ENCODE measurements at places on chromosomes 7 and 10.

DNA sequence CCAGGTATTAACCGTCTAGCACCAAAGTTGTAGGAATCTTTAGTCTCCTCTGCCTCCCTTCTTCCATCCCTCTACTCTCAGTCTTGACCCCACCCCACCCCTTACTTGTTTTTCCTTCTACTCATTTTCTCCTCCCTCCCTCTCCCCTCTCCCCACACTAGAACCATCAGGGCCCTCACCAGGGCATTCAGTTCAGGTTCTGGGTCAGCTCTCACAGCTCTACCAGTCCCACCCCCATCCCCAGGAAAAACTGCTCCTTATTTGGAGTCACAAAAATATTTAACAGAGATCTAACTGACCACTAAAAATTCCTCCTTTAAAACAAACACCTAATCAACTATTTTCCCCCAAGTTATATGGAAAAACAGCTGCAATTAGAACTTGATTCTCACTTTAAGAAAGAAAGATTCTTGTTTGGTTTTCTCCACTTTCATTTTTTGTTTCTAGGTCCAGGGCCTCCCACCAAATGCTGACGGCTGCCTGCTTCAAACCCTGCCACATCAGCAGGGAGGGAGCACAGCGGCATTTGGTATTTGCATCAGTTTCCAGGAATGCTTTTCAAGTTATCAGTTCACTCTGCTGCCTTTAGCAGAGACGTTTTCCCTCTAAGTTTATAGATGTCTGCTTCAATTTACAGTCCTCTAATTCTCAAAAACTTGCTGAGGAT lies 2.8 kb upstream of the COL1A2 start:
- DNase-seq: no peak

DNA sequence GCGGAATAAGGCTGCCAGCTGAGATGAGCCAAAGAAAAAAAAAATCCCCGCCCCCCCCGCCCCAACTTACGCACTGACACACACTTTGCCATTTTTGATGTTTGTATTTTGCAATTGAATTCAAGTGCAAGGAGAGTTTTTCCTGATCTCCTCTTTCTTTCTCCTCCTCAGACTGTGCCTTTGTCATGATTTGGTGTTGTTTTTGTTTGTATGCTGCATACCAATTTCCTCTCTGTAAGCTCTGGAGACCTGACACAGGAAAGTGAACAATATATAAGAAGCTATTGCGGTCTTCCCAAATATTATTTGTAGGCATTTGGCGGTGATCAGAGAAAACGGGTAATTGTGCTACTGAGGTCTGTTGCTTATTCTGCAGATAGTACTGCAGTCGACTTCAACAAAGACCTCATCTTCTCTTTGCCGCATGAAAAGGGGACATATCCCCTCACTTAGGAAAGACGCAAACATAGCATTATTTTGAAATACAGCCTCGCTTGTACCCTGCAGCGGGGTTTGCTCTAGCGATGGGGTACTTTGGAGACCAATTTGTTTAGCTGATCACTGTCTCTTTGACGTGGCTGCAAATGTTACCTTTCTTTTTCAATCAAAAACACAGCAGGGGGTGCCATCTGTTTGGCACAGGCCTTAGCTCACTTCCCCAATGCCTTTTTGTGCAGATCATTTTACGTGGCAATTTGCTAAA lies 206.6 kb downstream of the SKAP2 start:
- DNase-seq: no peak

DNA sequence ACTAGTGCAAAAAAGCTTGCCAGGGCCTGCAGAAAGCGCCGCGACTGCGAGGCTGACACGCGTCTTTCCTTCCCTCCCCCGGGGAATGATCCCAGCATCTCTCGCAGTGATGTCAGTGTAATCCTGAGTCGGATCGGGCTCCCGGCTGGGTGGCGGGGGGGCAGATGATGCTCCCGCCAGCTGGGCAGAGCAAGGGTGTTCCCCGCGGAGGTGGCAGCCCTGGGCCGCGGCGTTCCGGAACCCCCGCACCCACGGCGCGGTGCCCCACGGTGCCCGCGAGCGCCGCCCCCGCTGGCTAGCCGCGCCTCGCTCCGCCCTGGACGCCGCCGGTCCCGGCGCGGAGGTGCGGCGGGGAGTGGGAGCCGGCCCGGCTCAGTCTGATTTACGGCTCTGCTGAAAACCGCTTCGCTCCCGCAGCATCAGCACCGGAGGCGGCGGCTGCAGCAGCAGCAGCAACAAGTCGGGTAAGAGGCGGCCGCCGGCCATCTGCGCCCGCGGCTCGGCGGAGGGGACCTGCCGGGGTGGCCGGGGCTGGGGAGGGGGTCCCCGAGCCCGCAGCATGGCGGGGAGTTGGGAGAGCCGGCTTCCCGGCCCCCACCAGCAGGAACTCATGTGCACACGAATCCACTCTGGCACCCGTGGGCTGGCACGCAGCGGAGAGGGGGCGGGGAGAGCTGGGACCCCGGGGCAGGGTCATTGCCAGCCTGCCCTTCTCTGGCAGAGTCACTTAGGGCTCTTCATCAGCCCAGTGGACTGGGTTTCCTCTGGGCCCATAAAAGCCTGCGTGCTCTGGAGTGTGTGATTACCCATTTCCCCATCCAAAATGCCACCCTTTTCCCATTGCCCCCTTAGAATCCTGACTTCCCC lies at the start of gene ZNF365:
Gene ZNF365 (plus strand): TSS at position 375 of the 867 bp plus-strand sequence. CDS start 1,825 bp downstream, outside the sequence.
- DNase-seq: peak; percentile 54

DNA sequence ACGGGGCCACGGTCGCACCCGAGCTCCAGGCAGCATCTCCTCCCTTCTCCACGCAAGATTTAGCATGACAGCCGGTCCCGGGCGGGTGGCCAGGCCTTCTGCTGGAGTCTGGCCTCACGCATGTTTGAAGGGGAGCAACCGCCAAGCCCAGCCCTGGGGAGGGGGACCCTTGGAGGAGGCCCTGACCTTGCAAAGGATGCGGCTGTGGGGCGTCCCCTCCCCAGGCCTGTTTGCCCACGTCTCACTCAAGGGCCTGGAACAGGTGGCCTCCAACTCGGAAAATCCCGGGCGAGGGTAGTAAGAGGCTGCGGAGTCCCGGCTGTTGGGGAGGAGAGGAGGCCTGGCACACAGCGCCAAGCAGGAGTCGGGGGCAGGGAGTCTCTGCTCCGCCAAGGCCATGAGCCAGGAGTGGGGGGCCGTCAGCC lies 50.6 kb upstream of the DPYSL4 start:
- no peak for DNase-seq

DNA sequence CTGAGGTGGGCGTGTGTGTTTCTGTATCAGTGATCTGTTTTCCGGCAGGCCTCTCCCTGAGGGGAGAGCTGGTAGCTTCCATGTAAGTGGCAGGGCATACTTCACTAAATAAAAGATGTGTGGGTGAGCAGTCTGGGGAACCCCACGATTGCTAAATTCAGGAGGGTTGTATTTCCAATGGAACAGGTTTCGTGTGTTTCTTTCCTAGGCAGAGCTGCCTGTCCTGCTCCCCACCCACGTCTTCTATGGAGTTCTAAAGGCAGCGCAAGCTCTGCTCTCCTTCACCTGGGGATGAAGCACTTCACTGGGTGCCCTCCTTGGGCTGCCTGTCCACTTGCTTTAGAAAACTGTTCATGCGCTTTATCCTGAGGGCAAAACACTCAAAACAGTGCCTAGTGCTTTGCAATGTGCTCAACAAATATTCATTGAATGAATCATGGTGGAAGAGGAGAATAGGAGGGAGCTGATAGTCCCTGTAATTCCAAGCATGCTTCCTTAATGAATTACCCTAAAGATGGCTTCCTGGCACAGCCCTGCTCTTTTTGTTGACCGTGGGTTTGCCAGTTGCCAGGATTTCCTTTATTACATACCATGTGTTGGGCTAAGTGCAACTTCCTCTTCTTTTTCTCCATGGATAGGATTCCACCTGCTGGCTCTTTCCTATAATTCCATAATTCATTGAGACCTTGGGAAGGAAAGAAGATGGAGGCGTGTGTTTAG lies 50.6 kb upstream of the SRPK2 start:
- DNase-seq: peak; percentile 98

- DNase-seq: peak; percentile 73
Measured at GRCh38 chr10:101297901-101298486, 56.0 kb upstream of the BTRC start.

GRCh38 chr10:42367532-42368230 lies 270.7 kb downstream of the ZNF33B start:
- DNase-seq: peak; percentile 75

GRCh38 chr10:75624638-75625037 lies 193.2 kb downstream of the LRMDA start:
- no peak for DNase-seq

DNA sequence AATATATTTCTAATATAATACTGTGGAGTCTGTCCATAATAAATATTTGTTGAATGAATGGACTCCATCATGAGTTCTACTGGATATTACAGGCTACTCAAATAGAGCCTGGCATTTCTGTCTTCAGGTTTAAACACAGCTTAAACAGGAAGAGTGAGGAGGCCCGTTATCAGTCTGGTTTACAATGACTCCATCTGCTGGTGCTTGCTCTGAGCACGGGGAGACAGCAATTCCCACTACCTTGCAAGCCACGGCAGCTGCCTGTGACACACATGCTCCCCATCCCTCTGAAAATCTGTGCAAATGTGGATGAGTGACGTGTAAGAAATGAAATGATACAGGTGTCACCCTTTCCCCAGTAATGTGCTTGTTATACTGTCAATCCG lies 293.5 kb upstream of the IMMP2L start:
- peak; percentile 40 for DNase-seq

Data from epithelial cell of esophagus (primary cell).